ENCODE measurements at places on chromosomes 12 and 14.

DNA sequence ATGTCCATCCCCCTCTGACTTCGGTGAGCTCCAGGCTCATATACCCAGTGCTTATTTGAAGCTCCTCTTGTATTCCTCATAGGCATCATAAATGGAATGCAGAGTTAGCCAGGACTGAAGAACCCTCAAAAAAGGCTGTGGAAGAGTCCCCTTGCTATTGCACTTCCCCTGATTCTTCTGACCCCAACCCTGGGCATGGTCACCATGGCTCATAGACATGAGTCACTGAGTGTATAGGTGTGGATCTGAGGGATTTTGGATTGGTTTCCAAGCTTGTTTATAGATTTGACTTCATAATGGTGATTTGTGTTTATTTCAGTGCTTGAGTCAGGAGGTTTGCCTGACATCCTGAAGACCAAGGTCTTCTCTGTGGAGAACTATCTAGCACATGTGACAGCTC is 98.4 kb upstream of the SLC38A2 start:
- DNase-seq = no peak

DNA sequence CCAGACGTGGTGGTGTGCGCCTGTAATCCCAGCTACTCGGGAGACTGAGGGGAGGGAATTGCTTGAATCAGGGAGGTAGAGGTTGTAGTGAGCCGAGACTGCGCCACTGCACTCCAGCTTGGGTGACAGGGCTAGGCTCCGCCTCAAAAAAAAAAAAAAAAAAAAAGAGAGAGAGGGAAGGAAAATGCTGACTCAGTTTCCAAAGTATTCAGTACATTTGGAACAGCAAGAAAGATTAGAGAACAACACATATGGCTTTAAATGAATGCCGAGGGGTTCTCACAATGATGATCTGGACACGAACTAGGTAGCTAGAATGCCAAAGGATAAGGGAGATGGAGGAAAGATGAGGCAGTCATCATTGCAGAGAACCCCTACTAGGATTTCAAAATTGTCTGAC is 97.4 kb downstream of the NAV3 start:
- no peak for DNase-seq

GRCh38 chr12:5391653-5392052 is 40.3 kb upstream of the NTF3 start:
- no peak for DNase-seq

- DNase-seq = peak; percentile 17
These were observed 216.8 kb downstream of the MSRB3 start for GRCh38 chr12:65495233-65495632.

DNA sequence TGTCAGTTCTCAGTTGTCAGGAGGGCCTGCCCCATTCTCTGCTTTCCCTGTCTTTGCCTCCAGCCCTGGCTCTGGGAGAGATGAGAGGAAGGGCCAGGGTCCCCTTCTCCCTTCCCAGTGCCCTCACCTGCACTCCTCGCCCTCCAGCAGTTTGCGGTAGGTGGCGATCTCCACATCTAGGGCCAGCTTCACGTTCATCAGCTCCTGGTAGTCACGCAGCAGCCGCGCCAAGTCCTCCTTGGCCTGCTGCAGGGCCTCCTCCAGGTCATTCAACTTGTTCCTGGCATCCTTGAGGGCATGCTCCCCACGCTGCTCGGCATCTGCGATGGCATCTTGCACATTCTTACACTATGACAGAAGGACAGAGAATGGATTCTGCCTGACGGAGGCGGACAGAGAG is 5.4 kb downstream of the KRT2 start:
- DNase-seq = no peak

GRCh38 chr12:2068653-2069052 is 15.9 kb downstream of the CACNA1C start:
- DNase-seq = no peak

DNA sequence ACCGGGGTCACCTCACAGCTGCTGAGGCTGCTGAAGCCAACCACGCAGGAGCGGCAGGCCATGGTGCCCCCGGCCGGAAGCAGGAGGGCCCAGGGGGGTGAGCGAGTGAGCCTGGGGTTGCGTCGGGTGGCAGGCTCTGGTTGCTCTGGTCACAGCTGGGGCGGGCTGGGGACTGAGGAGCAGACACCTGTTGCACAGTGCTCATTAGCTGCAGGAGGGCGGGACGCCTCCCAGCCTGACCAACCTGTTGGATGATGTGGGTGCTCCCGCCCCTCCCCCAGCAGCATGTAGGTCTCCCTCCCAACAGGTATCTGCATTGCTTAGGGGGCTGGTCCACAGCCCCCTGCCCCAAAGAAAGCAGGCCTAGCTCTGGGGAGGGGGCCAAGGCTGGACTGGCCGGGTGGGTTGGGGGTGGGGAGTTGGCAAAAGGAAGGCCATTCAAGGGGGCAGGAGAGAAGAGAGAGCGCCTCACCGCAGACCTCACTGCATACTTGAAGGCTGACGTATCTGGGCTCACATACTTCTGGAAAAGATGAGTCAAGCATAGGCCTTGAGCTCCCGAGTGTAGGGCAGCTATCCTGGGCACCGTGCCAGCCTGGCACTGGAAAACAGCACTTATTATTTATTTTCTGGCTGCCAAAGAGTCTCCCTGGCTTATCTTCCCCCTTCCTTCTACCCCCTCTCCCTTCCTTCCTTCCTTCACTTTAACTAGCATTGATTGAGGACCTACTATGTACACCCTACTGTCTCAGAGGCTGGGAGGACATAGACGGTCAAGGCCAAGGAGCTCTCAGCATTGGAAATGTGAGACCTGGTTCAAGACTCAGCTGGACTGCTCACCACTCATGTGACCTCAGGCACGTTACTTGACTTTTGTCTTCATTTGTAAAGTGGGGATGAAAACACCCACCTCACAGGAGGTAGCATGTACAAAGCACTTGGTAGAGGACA is at the start of gene KRT80:
Gene KRT80, minus strand, starts transcription at position 174 of the 951 bp plus-strand sequence. Its CDS starts 112 bp downstream, at position 62.
- DNase-seq = peak; percentile 94

DNA sequence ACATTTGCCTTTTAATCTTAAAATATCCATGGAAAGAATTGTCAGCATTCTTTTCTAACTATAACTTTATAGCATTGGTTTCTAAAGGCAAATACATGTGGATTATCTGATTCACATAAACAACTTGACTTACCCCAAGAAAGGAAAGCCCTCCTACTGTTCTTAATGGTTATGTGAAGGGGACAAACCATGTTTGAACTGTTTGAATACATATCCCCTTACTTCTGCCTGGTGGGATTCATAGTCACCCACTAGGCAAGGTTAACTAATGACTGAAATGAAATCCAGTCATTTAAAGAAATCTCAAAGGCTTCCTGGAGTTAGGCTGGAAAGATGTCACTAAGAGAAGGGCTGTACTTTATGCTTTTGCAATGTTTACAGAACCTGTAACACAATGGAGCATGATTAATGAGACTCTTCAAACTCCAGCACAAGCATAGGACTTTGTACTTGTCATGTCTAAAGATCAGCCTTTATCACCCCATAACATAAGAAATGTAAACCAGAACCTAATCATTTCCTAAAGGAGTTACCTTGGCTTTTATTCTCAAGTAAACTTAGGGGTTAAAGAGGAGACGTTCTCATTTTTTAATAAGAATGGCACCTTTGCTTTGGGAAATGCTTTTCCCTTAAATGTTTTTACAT is 10.2 kb upstream of the FLRT2 start:
- no peak for DNase-seq

GRCh38 chr12:24966951-24967564 is 18.2 kb upstream of the BCAT1 start:
- DNase-seq = no peak

GRCh38 chr14:23177181-23177580 is 6.3 kb downstream of the SLC7A8 start:
- no peak for DNase-seq

- DNase-seq = no peak
These were observed 9.7 kb downstream of the CKAP4 start for GRCh38 chr12:106238146-106238545.

- peak; percentile 83 for DNase-seq
These were observed 14.7 kb downstream of the SERPINA1 start for GRCh38 chr14:94373708-94374107.

DNA sequence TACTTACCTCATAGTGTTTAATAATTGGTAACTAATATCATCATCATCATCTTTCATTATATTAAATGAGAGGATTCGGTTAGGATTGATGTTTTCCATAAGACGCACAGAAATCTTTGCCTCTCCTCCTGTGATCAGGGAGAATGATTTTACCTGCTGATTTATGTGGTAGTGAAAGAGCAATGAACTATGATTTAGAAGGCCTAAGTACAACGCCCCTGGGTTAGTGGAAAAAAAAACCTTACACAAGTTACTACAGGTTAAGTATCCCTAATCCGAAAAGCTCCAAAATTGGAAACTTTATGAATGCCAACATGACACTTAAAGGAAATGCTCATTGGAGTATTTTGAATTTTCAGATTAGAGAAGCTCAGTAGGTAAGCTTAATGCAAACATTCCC is 55.8 kb downstream of the ARID2 start:
- no peak for DNase-seq

DNA sequence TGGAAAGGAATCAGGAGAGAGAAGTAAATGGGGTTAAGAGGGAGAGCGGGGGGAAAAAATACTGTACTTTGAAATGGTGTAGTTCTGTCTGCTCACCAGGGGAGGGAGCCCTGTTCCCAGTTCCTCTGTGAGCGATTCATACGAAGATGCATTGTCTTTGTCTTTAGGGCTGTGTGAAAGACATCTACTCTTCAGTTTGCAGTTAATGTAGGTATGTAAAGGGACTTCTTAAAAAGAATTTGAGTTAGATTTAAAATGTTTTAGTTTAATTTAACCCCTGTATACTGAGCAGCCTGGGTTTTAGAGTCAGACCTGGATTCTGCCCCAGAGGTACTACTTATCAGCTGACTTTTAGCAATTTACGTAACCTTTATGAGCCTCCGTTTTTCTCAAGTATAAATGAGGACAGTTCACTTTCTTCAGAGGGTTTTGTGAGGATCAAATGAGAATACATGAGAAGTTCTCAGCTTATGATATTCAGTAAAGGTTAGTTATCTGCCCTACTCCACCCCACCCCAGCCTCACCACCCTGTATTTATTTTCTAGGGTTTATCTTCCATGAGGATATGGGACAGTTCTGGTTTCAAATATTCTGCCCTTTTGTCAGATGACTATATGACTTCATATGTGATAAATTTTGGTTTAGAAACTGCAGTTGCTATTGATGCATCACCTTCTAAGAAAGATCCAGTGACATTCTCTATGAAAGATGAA is 82.5 kb upstream of the EVL start:
- peak; percentile 41 for DNase-seq

- DNase-seq = no peak
These were observed 37.6 kb downstream of the DCP1B start for GRCh38 chr12:1966561-1967226.

DNA sequence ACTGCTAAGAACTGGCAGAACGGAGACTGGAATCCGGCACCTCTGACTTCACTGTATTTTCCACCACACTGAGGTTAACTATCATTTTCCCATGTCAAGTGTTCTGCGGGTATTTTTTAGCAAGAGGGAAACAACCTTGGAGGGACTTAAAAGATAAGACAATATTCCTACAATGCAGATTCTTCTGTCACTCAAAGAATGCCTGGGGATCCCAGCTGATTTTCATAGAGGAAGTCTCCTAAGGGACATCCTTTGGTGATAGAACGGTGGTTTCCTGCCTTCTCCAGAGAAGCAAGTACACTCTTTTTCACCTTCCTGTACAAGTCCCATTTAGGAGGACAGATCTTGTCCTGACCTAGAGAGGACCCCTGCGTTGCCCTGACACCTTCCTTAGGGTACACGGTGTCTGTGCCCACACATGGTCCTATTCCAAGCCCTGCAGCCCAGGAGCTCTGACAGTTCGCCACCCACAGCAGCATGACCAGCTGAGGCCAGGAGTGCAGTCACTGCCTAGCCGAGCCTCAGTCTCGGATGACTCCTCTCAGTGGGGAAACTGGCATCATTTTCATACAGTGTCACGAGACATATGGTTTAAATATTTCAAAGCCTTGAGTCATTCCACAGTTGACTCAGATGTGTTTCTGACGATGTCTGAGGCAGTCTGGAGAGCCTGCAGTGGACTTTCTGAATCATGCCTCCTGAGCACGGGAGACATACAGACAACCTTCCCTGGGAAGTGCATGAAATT is 181.3 kb upstream of the FKBP4 start:
- DNase-seq = no peak

DNA sequence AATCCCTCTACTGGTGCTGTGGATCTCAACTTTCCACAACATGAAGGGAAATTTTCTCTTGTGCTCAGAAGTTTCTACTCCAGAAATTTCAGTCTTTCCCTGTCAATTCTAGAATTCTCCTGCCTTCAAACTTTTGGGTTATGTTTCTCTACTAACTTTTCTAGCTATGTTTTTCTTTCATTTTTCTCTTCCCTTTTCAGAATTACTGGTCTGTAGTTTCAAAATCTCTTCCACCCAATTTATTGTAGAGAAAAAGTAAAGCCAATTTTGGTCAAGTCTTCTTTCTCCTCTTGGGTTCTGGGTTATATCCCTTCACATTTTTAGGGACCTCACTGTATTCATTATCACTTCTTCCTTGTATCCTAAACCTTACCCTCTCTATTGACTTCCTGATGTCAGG is 18.9 kb downstream of the CNTN1 start:
- DNase-seq = no peak

DNA sequence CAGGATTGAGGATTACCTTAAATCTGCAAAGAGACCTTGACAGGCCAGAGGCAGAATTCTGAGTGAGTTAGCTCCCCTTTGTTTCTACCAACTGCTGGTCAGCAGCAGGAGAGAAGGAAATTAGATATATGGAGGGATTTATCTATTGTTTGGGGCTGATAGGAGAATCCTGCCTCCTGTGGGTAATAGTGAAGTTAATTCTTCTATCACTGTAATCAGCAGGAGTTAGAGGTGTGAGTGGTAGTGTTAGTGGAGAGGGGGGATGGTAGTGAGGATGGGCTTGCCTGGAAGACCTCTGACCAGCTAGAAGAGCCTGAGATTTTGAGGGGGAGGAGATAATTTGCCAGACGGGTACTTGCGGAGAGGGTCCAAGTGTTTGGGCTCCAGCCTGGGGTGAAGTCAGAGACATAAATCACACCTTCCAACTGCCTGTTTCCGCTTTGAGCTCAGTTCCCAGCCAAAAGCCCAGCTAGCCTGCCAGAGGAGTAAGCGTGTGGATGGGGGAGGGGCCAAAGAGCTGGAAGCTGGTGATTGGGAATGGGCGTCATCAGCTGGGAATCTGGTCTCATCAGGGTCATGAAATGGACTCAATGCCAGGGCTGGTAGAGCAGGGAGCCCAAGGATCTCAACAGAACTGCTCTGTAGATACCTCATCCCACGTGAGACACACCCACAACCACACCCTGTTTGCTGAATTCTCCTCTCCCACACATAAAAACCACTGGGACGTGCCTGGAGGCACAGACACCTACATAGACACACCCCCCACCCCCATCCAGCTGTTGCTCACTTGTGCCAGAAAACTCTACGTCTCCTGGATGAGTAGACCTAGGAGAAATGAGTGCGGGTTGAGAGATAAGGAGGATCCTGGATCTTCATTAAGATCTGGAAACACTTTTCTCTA is 13.1 kb upstream of the ITGA5 start:
- no peak for DNase-seq

DNA sequence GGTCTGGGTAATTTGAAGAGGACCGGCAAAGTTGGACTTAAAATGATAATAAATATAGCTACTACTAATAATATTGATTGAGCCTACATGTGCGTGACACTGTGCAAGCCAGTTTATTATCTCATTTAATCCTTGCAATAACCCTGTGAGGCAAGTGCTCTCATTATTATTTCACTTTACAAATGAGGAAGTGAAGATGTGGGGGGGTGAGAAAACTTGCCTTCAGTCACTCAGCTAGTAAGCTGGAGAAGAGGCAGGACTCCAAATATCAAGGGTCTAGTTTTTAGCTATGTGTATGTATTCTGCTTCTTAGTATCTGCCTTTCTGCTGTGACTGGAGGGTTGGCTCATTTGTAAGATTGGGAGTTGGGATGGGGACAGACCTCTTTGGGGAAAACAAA is 39.2 kb downstream of the NPAS3 start:
- DNase-seq = no peak
